Stimulated activated CD4-positive, alpha-beta T cell treated with anti-CD3 and anti-CD28 coated beads, Interleukin-1b, Interleukin-23, amount 100 ng/mL, for 24 hours (primary cell): ENCODE measurements at places on chromosomes 12 and 14.

- DNase-seq, result no peak
These were observed 220.0 kb downstream of the RASSF9 start for GRCh38 chr12:85616201-85616600.

GRCh38 chr12:132174015-132174838 is 30.0 kb downstream of the NOC4L start:
- no peak for DNase-seq

DNA sequence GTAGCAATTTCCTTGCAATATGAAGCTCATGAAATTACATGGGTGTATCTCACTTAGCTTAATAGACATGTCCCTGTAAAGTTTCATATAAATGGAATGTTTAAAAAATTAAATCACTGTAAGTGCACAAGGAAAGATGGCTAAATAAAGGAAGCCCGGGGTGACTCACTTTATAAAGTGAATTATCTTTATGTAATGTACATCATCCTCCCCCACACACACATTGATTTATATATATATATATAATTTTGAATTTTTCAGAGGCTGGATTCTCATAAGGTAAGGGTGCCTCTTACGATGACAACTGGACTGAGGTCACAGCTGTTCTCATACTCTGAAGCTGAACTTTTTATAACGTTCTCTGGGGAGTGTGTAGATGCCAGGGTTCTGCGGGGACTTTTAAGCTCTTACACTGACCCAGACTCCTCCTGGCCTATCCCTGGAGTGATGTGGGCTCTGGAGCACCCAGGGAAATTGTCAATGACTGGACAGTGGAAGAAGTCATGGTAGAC is 108.7 kb upstream of the HIF1A start:
- DNase-seq, result no peak

- no peak for DNase-seq
These were observed 146.5 kb upstream of the MYL2 start for GRCh38 chr12:111066744-111067437.

DNA sequence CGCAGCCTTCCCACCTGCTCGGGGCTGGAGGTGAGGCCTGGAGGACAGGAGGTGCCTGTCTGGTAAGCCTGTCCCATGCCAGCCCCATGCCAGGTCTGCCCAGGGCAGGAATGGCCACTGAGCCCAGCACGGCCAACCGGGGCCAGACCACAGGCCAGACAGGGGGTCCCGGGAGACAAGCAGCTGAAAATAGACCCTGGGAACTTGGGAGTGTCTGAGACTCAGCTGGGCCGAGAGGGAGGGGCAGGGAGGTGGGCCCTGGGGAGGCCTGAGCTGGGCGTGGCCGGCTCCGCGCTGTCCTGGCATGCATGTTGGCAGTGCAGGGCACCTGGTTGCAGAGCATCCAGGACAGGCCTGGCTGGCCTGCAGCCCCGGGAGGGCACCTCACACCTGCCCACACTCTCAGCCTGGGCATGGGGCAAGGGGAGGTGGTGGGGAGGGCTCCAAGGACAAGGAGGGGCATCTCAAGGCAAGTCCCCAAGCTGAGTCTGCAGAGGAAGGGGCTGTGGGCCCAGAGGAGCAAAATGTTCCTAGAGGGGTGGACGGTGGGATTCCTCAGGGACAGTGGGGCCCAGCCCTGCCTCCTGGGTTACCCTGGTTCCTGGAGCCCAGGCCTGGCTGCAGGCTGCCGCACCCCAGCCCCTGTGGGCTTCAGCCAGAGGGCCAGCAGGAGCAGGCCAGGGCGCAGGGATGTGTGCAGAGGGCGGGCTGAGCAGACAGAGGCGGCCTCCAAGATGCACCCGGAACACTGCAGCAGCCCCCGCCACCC is 3.2 kb upstream of the CRIP1 start:
- DNase-seq, result no peak

DNA sequence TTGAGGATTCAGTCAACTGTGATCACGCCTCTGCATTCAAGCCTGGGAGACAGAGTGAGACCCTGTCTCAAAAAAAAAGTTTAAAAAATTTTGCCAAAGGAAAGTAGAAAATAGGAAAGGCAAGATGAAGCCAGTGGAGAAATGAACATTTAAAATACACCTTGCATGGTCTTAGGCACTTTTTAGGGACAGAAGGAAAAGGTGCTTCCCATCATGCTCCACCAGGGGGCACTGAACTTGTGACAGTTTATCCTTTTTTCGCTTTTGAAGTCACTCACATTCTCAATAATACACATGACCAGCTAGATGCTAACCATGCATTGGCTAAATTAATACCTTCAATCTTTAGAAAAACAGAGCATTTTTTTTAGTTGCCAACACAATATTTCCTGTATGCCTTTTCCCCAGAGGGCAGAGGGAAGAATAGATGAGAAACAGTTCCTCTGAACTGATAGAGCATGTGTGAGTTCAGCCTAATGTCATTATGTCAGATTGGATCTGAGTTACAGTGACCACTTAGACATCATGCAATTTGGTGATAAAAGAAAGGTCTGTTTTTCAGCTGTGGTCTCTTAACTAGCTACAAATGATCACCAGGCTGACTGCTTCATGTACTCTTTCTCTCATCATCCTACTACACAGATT is 221.8 kb upstream of the SSTR1 start:
- peak; percentile 21 for DNase-seq

GRCh38 chr14:35878272-35879150 is 52.4 kb downstream of the BRMS1L start:
- DNase-seq, result no peak

- DNase-seq, result no peak
These were observed 10.8 kb downstream of the VTI1B start for GRCh38 chr14:67663633-67664032.

GRCh38 chr12:124774054-124774461 is 89.6 kb downstream of the SCARB1 start:
- DNase-seq, result no peak

- no peak for DNase-seq
These were observed 656.3 kb downstream of the ETNK1 start for GRCh38 chr12:23281295-23281694.

DNA sequence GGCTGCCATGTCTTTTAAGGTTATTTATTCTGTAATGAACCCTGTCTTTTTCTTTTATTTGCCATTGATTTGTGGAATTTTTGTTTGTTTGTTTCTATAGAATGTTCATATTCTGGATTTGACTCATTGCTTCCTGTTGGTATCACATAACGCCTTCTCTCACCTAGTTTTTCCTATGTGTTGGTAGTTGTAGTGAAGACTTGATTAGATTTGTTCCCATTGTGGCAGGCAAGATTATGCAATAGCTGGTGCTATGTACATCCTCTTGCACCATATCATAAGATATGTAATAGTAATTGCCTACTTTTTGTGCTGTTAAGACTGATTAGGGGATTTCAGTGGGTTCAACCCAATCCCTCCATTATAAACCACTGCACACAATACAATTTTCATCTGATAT is 3.9 kb upstream of the KRT6B start:
- DNase-seq, result no peak

DNA sequence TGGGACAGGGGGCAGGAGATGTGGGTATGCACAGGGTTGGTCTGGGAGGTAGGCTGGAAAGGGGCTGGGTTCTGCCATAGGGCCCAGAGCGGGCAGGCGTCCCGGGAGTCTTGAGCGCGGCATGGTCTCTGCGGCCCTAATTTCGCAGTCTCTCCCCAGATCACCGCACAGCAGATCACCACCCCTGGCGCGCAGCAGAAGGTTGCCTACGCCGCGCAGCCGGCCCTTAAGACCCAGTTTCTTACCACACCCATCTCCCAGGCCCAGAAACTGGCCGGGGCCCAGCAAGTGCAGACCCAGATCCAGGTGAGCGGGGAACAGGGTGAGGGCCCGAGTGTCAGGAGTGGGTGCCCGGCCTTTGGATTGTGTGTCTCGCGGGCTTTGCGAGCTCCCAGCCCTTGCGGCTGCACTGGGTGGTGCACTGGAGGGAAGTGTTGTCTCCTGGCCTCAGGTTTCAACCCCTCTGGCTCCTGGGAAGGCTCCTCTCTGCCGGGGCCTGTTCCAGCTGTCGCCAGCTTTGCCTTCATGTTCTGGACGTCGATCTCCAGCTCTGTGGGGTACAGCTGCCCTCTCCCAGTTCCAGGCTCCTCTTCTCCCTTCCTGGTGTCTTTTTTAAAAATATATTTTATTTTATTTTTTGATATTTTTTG is 74.7 kb downstream of the DDX51 start:
- no peak for DNase-seq

GRCh38 chr14:97777622-97778355 is 980.6 kb downstream of the VRK1 start:
- no peak for DNase-seq

DNA sequence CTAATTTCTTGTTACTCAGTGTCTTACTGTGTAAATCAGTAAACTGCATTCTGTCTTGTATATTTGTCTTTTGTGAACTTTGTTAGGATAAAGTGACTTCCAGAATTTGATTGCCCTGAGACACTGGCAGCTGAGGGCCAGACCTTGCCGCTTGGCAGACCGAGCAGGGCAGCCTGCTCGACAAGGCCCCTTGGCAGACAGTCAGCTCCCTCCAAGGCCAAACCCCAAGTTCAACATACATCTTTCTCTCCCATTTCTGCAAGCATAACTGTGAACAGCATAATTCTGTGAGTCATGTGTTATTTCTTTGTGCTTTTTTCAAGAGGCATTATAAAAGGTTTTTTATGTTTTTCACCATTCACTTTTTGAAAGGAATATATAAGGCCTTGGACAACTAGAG is 39.2 kb upstream of the BMAL2 start:
- no peak for DNase-seq

- no peak for DNase-seq
These were observed 127.4 kb downstream of the CRADD start for GRCh38 chr12:93804392-93805179.

GRCh38 chr14:72893636-72894322 is at the start of gene DPF3:
TSS of gene DPF3 (minus strand) at chr14:72894101. CDS start at chr14:72894088, 13 bp downstream.
- DNase-seq, result peak; percentile 92

DNA sequence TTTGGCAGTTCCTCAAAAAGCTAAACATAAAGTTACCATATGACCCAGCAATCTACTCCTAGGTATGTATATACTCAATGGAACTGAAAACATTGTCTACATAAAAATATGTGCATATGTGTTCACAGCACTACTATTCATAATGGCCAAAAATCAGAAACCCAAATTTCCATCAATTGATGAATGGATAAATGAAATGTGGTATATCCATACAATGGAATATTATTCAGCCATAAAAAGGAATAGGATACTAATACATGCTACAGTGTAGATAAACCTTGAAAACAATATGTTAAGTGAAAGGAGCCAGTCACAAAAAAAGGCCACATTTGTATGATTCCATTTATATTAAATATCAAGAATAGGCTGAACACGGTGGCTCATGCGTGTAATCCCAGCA is 3.4 kb downstream of the ACYP1 start:
- DNase-seq, result no peak

DNA sequence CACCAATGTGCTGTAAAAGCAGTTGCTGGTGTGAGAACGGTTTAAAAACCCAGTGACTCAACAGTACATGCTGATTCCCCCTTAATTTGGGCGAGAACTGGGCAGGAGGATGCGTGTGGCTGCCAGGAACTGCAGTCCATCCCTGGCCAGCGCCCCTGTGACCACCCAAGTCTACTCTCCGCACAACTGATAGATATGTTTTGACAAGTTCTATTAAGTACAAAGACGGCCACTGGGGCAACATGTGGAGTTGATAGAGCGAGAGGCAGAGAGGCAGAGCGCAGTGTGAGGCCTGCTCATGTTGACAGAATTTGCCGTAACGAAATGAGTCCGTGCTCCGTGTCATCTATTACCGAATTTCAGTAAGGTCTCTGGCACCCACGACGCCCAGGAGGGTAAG is 855.0 kb downstream of the BCL11B start:
- no peak for DNase-seq

GRCh38 chr12:72406111-72406510 is 133.9 kb downstream of the TRHDE start:
- DNase-seq, result no peak

GRCh38 chr14:74400031-74400685 is 25.9 kb downstream of the SYNDIG1L start:
- DNase-seq, result no peak

DNA sequence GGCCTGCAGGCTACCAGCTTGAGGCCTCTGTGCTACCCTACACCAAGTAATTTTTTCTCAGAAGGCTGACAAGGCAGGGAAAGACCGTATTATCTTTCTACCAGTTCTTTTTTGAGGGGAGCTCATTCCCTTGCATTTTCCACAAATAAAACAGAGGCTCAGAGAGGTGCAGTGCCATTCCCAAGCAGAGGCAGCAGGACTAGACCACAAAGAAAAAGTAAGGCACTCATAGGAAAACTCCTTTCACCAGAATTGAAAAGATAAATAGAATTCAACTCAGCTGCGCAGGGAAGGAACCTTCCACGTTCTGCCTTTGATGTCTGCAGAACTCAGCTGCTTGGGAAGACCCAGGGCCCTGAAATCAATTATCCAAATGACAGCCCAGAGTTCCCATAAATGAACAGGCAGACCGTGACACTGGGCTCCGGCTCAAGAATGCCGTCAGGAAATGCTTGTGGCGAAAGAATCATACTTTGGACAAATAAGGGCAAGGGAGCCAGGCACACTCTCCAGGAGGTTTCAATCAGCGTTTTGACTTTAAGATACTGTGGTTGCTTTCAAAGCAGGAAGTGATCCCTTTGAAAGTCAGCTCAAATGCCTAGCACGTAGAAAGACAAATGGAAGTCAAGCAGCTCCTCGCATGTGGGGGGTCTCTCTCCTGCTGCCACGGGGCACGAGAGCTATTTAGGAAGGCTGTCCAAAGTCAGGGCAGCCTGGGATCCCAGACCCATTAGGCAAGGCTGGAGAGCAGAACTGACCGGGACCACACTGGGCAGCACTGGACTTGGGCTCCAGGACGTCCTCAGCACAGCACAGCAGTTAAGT is 14.0 kb downstream of the KCTD10 start:
- no peak for DNase-seq

- DNase-seq, result no peak
These were observed 427 bp upstream of the TMEM120B start for GRCh38 chr12:121712190-121712460.

GRCh38 chr14:68592948-68593556 is 199.8 kb downstream of the ZFP36L1 start:
- DNase-seq, result no peak

GRCh38 chr14:54599966-54600716 is 33.2 kb downstream of the SAMD4A start:
- DNase-seq, result no peak

GRCh38 chr12:93502802-93503623 is 35.7 kb downstream of the MRPL42 start:
- peak; percentile 25 for DNase-seq
